ENCODE measurements at places on chromosomes 2 and 18.

- DNase-seq = no peak
Observed at GRCh38 chr2:130864830-130865800, 28.4 kb downstream of the ARHGEF4 start.

- DNase-seq = no peak
Observed at GRCh38 chr2:8684540-8684877, 2.7 kb downstream of the ID2 start.

- no peak for DNase-seq
Observed at GRCh38 chr2:223300326-223300725, 248.3 kb downstream of the KCNE4 start.

GRCh38 chr2:240701091-240701735 lies 9.5 kb downstream of the AQP12A start:
- DNase-seq = no peak

DNA sequence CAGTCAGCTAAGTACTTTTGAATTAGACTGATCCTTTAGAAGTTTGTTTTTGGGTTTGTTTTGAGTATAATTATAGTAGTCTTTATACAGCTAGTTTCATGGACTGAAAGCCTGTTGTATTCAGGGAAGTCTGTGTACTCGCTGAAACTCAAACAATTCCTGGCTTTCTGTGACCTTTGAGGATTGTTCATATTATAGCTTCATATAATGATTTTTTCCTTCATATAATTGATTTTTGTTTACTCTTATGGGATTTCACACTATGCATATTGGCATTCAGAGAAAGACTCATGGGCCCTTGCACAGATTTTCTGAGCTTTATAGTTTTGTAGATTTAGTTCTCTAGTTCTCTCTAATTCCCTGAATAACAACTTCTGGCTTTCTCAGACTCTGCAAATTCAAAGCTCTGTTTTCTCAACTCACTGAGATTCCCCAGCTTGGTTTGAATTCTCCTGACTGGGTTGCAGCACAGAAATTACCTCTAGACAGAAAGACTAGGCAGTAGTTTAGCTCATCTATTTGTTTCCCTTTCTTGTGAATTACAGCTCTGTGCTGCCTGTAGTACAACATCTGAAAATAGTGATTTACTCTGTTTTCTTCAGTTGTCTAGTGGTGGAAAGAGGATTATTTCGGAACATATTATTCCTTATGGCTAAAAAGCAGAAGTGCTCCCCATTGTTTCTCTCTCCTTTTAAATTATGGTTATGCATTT lies 495.9 kb upstream of the CNTNAP5 start:
- DNase-seq = no peak

DNA sequence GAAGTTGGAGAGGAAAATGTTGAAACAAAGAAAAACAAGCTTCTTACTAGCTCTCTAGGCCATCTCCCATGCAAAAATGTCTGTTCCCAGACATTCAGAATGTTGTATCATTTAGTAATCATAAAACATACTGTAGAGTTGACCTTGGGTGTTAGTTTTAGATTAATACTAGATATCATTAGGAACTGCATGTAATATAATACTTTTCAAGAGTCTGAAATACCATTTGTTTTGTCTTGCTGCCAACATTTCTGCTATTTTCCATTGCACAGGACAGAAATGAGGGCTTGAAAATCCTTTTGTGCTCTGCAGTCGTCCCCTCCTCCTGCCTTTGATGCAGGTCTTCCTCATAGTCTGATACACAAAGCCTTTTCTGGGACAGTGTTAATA lies 89.5 kb upstream of the RBMS1 start:
- DNase-seq = no peak

DNA sequence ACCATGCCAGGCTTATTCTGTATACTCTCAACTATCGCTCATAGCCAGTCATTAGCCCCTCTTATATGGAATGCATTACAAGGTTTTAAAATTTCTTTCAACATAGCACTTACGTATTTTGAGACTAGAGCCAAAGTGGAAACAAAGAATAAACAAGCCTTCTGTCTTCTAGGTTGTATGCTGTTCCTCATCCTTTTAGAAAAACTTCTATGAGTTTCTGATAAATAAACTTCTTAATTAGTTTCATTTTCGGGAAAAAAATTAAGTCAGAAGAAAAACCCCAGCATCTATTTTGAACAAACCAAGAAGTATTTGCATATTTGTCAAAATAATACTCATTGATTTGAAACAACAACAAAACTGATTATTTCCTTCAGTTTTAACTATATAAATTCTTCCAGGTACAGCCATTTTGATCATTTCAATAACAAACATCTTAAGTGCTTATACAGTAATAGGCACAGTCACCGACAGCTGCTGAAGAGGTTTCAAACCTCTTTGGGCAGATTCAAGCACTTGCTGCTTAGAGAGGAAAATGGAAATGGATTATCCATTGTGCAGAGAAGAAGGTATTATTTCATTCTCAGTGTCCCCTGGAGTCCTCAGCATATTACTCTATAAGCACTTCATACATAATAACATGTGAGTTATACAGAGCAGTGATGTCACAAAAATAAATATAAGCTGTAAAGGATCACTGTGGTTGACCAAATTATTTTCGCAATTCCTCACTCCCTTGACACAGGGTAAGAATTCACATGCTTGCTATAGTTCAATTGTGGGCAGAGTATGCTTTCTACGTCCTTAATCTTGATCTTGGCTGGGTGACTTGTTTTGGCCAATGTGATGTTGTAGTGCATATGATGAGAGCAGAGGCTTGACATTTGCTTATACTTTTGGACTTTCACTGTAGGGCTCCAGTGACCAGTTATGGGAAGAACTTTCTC lies 833.8 kb downstream of the TRIB2 start:
- no peak for DNase-seq

GRCh38 chr18:25813110-25813509 lies 277.3 kb downstream of the SS18 start:
- no peak for DNase-seq

GRCh38 chr18:46379323-46379950 lies 275.3 kb downstream of the HAUS1 start:
- DNase-seq = no peak

DNA sequence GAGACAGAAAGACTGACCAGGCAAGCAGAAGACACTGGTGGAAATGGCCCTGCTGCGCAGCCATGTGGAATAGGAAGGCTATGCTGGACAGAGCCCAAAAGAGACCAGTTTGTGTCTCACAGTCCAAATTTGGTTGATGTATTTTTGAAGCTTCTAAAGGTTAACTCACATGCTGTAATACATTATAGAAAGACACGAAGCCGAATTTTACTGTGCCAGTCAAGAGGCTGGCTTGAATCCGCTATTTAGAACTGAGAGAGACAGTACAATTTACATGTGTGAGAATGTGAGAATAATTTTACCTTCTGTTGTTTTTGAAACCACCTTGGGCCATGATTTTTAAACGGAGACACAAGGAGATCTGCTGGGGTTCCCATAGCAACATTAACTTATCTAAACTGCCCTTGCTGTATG lies 113.6 kb downstream of the METTL8 start:
- no peak for DNase-seq

GRCh38 chr18:29378651-29379136 lies 1201.8 kb upstream of the CDH2 start:
- no peak for DNase-seq

GRCh38 chr2:2932189-2932588 lies 445.4 kb downstream of the EIPR1 start:
- no peak for DNase-seq

DNA sequence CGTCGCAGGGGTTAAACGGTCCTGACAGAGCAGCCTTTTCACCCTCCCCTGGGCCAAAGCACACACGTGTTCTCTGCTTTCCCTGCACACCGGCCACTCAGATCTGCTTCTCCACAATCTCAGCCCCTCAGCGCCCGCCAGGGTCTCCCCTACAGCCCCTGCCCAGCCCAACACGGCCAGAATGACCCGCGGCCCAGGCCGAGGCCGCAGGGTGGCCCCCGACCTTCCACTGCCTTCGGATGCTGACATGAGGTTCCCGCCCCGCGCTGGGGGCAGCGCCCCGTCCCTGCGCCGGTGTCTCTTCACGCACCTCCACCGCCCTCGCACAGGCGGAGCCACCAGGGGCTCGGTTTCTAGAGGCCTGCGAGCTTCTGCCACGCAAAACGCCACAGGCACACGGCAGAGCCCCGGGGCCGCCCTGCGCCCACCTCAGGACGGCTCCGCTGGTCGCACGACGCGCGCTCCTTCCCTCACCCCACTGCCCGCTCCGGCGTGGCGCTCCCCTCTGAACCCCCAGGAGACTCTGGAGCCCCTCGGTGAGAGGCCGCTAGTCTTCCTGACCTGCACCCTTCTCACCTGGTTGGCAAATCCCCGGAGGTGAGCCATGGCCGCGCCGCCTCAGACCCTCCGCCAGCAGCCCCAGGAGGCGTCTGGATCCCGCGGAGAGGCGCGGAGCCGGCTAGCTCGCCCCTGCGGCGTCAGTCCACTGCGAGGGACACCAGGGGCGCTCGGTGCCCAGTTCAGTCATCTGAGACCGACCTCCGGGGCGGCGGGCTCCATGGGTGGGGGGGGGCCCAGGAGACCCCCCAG lies 749 bp downstream of the STK25 start:
- no peak for DNase-seq
